ENCODE measurements at places on chromosomes 5 and 9. TPM values are rescaled to one million over a fixed set of nuclear protein-coding genes. Genes with fewer than 3 reads are reported as not detected.

Gene MARCOL
- total RNA-seq = not detected

Gene PCDHGA5
- 0.98 TPM for total RNA-seq

Gene EMB
- total RNA-seq = 0.94 TPM

Gene CEL
- total RNA-seq = 0.15 TPM

Gene SURF2
- 15.6 TPM for total RNA-seq

Gene SPACA9
- 3.2 TPM for total RNA-seq

Gene C5orf58
- not detected for total RNA-seq

Gene SLC23A1
- not detected for total RNA-seq

Gene PPP3R2
- not detected for total RNA-seq

Gene LCN6
- total RNA-seq = not detected

Gene FGF1
- 3.8 TPM for total RNA-seq

Gene CCDC192
- not detected for total RNA-seq

Gene KCNV2
- total RNA-seq = not detected

Gene TSSK1B
- total RNA-seq = 0.12 TPM

Gene SMARCA2
- total RNA-seq = 95.8 TPM

Gene SLC36A2
- total RNA-seq = not detected

Gene ZNF484
- 9.5 TPM for total RNA-seq

Gene GRM6
- total RNA-seq = not detected

Gene WWC1
- total RNA-seq = 0.38 TPM

Gene CTNNAL1
- 171 TPM for total RNA-seq

Gene ZNF883
- total RNA-seq = 2.6 TPM

Gene SPATA24
- total RNA-seq = 3.5 TPM

Gene SLC6A3
- not detected for total RNA-seq

Gene SEMA4D
- under 0.01 TPM for total RNA-seq

All from smooth muscle cell of the coronary artery (primary cell).